ENCODE measurements at places on chromosomes 1 and 21.

DNA sequence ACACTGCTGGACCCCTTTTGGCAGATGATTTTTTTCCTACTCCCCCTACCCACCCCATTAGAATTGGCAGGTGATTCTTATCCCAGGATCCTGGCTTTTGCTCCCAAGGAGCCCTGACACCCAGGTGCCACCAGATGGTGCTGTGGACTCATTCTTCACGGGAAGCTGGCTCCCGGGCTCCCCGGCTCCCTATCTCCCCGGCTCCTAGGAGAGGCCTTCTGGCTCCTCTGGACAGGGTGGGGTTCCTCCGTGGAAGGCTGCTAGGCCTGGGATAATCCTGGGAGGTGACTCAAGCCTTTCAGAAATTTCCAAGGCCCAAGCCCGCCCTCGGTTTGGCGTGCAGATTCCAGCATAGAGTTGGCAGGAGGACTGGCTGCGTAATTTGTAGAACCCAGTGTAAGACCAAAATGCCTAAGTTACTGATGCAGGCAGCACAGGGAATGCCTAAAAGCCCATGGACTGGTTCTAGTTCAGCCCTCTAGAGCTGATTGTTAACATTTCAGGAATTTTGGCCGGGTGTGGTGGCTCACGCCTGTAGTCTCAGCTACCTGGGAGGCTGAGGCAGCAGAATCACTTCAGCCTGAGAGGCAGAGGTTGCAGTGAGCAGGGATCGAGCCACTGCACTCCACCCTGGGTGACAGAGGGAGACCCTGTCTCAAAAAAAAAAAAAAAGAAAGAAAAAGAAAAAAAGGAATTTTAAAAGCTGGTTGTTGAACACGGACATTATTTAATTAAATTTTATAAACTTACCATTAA, 6.8 kb upstream of the BSDC1 start:
- no peaks in the 10 kb centered on the region for H3K4me1 ChIP-seq
- H3K27me3 ChIP-seq = no peaks in the 10 kb centered on the region
- peak; percentile 92 for DNase-seq
- H3K4me3 ChIP-seq = no peak overlapping the region
- no peaks in the 10 kb centered on the region for H3K36me3 ChIP-seq
- H3K27ac ChIP-seq = peak overlapping the region; percentile 65

- H3K27me3 ChIP-seq = peaks cover 76% of the 10 kb centered on the region
- H3K4me3 ChIP-seq = no peak overlapping the region
- no peak for DNase-seq
- no peaks in the 10 kb centered on the region for H3K4me1 ChIP-seq
- no peaks in the 10 kb centered on the region for H3K36me3 ChIP-seq
- no peak overlapping the region for H3K27ac ChIP-seq
Observed at GRCh38 chr1:11333631-11334030, 60.6 kb downstream of the UBIAD1 start.

DNA sequence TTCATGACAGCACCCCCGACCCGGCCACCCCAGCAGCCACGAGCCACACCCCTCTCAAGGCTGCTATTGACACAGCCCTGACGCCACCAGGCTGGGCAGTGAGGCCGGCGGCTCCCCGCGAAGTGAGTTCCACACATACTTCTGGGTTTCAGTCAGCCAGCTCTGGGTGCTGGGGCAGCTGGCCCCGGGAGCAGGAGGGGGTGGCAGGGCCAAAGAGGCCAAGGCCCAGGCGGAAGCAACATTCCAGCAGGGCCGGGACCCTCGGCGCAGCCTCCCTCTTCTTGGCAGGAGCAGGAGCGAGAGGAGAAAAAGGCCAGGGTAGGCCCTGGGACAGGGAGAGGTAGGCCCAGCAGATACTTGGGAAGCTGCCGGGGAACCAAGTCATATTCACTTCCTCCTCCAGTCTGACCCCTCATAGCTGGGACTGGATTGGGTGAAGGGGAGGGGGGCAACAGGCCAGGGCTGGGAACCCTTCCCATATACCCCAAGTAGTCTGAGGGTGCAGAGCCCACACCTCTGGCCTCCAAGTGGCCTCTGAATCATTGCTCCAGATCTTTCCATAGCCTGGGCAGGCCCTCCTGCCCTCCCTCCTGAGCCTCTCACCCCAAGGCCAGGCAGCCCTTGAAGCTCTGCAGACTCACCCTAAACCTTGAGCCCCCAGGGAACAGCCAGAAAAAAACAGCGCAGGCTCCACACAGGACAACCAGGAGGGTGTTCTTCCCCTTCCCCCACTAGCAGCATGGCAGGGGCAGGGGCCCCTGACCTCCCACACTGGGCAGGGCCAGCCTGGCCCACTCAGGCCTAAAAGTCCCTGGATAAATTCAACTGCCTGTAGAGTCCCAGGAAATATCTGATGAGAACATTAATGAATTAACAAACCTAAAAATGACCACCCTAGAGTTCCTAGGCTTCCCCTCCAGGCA, 5.7 kb downstream of the HSPG2 start:
- H3K36me3 ChIP-seq = no peaks in the 10 kb centered on the region
- peak overlapping the region; percentile 11 for H3K4me3 ChIP-seq
- H3K27ac ChIP-seq = peak overlapping the region; percentile 96

DNA sequence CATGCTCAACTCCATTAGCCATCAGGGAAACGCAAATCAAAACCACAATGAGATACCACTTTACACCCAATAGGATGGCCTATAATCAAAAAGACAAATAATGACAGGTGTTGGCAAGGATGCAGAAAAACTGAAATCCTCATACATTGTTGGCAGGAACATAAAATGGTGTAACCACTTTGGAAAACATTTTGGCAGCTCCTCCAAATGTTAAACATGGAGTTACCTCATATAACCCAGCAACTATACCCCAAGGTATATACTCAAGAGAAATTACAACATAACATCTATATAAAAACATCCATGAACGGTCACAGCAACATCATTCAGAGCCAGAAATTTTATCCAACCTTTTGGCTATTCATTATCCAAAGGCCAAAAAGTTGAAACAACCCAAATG, 11.6 kb downstream of the EIF4G3 start:
- H3K36me3 ChIP-seq = peaks cover 12% of the 10 kb centered on the region
- H3K4me1 ChIP-seq = no peaks in the 10 kb centered on the region
- no peak overlapping the region for H3K4me3 ChIP-seq
- no peak overlapping the region for H3K27ac ChIP-seq
- H3K27me3 ChIP-seq = no peaks in the 10 kb centered on the region

DNA sequence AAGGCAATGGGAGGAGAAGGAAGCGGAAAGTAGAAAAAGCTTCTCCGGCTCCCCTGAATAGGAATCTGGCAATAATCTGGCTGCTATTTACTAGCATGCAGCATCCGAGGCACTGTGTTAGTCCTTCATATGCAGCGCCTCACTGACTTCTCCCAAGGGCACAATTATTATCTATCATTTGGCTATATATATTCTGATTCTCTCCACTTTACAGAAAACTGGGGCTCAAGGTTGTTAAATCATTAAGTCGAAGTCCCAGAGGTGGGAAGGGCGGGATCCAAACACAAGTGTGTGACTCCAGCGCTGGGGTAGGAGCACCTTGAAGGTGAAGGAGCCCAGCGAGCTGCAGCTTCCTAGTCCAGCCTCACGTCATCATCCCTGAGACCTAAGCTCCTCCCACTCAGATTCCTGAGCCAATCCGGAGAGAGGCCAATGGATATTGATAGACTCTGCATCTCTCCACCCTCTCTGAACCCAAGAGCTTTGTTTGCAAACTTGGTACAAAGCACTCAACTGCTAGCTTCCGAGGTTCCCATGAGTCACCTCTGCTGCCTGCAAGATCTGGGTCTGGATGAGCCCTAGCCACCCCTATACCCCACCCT, 16.6 kb upstream of the EYA3 start:
- H3K27ac ChIP-seq = no peak overlapping the region
- no peak for DNase-seq
- H3K4me3 ChIP-seq = peak overlapping the region; percentile 37

DNA sequence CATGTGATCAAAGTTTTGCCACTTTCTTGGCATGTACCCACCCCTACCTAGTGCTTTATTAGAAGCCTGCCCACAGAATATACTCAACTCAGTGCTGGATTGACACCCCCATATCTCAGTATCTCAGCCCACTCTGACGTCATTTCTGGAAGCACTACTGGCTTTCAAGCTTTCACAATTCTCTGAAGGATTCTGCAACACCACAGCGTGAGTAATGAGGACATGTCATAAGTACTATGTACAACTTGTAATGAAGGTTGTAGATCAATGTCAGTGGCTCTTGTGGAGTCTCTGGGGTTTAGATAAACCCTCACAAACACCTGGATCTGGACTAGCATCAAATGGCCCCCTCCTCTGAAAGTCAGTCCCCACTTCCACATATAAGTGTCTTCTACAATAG, 57.2 kb downstream of the TNFSF4 start:
- H3K4me1 ChIP-seq = no peaks in the 10 kb centered on the region
- DNase-seq = no peak
- no peaks in the 10 kb centered on the region for H3K36me3 ChIP-seq
- H3K27ac ChIP-seq = no peak overlapping the region
- H3K4me3 ChIP-seq = no peak overlapping the region
- H3K27me3 ChIP-seq = no peaks in the 10 kb centered on the region

DNA sequence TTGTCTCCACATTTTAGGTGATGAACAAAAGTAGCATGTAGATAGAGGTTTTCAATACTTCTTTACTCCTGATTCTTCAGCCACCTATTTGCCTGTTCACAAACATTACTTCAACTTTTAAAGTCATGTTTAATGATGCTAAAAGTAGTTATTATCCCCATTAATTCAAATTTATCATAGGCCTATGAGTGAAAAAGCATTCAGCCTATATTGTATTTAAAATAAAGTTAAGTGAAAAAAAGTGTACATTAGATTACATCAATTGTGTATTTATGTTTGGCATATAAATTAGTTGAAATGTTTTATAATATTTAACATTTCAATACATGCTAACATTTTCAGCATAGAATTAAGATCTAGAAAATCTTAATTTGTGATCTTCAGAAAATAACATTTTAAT, 10.5 kb downstream of the CDKN2C start:
- H3K27me3 ChIP-seq = no peaks in the 10 kb centered on the region
- peaks cover 7% of the 10 kb centered on the region for H3K4me1 ChIP-seq
- H3K27ac ChIP-seq = peak overlapping the region; percentile 100
- DNase-seq = no peak

DNA sequence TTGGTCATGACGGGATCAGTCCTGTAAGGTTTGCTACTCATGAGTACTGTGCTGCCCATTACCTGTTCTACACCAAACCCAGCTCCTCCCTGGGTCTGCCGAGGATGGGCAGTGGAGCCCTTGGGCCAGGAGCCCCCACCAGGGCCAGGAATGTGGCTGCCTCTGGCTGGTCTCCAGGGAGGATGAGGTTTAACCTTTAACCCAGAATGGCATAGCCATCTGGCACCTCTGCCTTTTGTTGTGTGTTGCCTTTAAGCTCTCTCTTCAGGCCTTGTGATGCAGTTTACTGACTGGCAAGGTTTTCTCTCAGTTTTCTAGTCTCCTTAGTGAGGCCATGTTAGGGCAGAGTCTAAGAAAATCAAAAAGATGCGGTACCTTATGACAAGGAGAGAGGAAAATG, 38.6 kb downstream of the SIPA1L2 start:
- H3K27ac ChIP-seq = no peak overlapping the region
- no peak overlapping the region for H3K4me3 ChIP-seq
- no peaks in the 10 kb centered on the region for H3K36me3 ChIP-seq
- no peak for DNase-seq

- H3K36me3 ChIP-seq = no peaks in the 10 kb centered on the region
- no peak overlapping the region for H3K27ac ChIP-seq
- no peak overlapping the region for H3K4me3 ChIP-seq
- H3K4me1 ChIP-seq = peaks cover 10% of the 10 kb centered on the region
- DNase-seq = no peak
Observed at GRCh38 chr1:213724640-213725536, 262.9 kb upstream of the PROX1 start.

DNA sequence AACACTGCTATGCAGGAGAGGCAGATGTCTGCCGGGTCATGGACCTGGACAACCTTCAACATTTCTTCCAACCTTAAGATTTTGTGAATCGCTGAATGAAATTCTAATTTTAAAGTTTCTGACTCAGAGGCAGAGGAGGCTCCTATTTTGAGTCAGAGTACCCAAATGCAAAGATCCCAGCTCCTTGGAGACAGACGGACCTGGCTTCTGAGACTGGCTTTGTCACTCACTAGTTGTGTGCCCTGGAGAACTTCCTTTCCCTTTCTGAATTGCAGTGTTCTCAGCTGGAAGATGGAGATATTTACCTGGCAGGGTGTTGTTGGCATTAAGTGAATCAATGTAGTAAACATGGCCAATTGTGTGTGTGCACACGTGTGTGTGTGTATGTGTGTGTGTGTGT, 51.9 kb downstream of the IER5 start:
- no peak for DNase-seq
- no peaks in the 10 kb centered on the region for H3K27me3 ChIP-seq

GRCh38 chr1:82565146-82565545, 764.4 kb downstream of the ADGRL2 start:
- H3K36me3 ChIP-seq = no peaks in the 10 kb centered on the region
- H3K4me1 ChIP-seq = peaks cover 13% of the 10 kb centered on the region
- no peaks in the 10 kb centered on the region for H3K27me3 ChIP-seq
- DNase-seq = no peak

DNA sequence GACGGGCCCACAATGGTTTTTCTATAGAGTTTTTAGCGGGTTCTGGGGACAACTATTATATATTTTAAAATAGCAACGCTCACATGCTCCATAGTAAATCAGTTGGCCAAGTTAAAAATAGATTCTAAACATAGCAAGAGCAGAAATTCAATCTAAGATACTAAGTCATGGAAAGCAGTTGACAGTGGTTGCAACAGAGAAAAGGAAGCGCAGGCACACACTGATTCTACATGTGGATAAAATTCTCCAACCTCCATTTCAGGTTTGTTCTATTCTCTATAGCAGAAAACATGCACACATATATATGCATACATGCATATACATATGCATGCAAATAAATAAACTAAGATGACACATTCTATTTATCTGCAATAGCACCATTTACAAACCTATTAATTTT, 89.6 kb upstream of the HNRNPU start:
- no peak overlapping the region for H3K4me3 ChIP-seq
- no peaks in the 10 kb centered on the region for H3K27me3 ChIP-seq
- H3K36me3 ChIP-seq = no peaks in the 10 kb centered on the region
- peaks cover 15% of the 10 kb centered on the region for H3K4me1 ChIP-seq

DNA sequence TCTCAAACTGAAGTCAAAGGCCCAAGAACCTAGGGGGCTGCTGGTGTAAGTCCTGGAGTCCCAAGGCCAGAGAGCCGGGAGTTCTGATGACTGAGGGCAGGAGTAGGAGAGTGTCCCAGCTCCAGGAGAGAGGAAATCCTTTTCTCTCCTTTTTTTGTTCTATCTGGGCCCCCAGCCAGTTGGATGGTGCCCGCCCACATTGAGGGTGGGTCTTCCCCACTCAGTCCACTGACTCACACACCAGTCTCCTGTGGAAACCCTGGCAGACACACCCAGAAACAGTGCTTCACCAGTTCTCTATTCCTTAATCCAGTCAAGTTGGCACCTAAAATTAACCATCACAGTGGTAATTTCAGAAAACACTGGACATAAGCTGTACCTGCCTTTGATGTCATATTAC, 12.7 kb upstream of the WDR26 start:
- DNase-seq = peak; percentile 71
- peaks cover 10% of the 10 kb centered on the region for H3K4me1 ChIP-seq
- no peak overlapping the region for H3K27ac ChIP-seq
